ENCODE measurements at places on chromosomes 7 and 10. TPM values are rescaled to one million over a fixed set of nuclear protein-coding genes. Genes with fewer than 3 reads are reported as not detected.

GRCh38 chr10:22927166-22927565, 687 bp upstream of the ARMC3 start:
- DNase-seq = no peak

- no peak for DNase-seq
Measured at GRCh38 chr10:44696496-44696895, 214.6 kb upstream of the TMEM72 start.

DNA sequence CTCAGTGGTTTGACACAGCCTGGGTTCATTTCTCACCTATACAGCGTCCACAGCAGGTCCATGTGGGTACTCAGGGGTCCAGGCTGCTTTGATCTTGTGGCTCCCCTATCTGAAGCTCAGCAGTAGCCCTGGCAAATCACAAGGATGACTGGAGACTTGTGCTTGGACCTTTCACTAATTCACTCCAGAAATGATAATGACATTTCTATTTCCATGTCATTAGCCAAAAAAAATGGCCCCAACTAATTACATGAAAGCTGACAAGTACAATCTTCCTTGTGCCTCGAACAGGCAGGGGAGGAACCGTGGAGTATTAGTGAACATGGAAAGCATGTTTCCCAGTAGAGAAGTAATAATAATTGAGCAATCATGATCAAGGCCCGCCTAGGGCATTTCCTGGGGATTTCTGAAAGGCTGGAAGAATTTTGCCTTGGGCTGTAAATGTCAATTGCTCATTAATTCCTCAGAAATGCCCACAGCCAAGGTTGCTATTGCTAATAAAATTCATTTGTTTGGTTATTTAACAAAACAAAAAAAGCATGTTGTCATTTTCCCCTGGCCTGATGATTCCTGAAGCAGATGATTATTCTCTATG, 586.1 kb downstream of the SDK1 start:
- DNase-seq = no peak

DNA sequence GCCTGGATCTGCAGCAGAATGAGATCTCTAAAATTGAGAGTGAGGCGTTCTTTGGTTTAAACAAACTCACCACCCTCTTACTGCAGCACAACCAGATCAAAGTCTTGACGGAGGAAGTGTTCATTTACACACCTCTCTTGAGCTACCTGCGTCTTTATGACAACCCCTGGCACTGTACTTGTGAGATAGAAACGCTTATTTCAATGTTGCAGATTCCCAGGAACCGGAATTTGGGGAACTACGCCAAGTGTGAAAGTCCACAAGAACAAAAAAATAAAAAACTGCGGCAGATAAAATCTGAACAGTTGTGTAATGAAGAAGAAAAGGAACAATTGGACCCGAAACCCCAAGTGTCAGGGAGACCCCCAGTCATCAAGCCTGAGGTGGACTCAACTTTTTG, 21.4 kb downstream of the LRRC17 start:
- DNase-seq = no peak

DNA sequence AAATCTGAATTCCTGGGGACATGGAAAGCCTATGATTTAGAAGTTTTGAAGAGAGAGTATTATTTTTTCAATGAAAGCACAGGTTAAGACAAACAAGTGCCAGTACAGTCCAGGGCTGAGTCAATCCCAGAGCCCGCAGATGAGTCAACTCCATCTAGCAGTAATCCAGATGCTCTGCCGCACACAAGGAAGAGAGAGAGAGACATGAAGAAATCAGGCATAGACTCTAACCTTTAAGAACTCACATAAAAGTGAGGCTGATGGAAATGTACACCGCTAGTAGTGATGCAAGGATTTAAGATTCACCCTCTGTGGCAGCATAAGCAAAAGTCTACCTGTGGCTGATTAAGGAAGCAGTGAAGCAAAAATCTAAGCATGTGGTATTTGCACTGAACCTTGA, 651.5 kb downstream of the TNS3 start:
- no peak for DNase-seq

DNA sequence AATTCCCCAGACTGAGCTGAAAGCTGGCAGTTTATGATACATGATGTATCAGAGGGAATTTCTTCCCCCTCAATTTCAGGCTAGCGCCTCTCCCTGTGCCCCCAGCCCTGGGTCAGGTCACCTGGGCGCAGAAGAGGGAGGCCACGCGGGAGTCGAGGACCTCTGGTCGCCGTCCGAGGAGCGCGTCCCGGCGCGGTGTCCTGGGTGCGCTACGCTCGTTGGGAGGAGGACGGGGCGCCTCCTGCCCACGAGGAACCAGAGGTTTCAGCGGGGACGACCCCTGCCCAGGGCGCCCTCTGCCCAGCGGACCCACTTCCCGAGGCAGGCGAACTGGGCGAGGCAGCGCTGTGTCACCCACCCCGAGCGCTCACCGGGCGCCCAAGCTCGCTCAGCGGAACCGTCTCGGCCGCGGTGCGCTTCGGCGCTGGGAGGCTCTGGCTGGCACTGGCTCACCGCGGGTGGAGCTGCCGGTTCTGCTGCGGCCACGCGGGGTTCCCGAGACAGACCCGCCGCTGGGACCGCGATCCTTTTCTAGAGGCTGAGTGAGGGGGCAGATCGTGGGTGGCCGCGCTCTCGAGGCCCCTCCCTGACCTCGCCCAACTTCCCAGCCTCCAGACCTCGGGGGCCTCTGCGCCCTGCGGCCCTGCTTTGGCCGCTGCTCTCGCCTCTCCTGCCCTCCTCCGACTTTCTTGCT, at the start of gene FAM237B:
Gene FAM237B (minus strand): TSS at position 504 of the 694 bp plus-strand sequence. CDS start 1,556 bp downstream, outside the sequence.
- no peak for DNase-seq

DNA sequence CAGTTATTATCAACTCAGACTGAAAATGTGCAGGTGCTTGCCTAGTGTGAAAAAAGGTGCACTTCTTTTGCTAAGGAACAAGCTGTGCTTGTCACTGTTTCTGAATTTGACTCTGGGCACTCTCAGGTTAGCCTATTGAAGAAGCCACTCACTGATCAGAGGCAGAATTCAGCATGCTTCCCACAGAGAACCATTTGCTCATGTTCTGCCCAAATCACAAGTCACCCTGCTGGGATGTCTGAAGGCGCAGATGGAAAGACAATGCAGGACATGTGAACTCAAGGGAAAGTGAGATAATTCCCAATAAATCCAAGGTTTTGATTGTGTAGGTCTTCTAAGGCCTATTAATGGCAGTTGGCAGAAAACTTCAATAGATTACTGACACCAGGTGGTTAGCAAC, 47.8 kb upstream of the CSTF2T start:
- DNase-seq = no peak

DNA sequence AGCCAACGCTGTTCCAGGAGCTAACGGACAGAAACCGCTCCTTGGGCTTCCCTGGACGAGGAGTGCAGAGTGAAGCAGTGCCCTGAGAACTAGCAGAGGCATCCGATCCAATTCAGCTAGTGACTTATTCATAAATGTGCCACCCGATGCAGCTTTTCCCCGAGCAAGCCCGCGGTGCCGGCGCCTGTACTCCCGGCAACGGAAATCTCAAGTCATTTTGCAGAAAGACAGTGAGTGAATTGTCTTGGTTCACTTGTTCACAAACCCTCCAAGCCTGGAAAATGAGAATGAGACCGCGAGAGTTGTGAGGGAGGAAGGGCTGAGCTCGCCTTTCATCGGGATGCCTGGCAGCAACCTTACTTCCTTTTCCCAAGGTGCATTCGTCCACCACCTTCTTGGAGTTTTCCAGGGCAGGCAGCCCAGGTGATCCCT, 87.5 kb downstream of the COBL start:
- DNase-seq = no peak

- no peak for DNase-seq
Measured at GRCh38 chr10:112906945-112907344, 43.1 kb upstream of the TCF7L2 start.

The MCM10 gene
- total RNA-seq = 1.9 TPM

The ZP3 gene
- 3.3 TPM for total RNA-seq

The PVRIG gene
- 1.1 TPM for total RNA-seq

The ZNF316 gene
- 19.0 TPM for total RNA-seq

The CDNF gene
- 2.0 TPM for total RNA-seq

The AKR1C8 gene
- not detected for total RNA-seq

The CRYGN gene
- not detected for total RNA-seq

The NPY4R gene
- 9.5 TPM for total RNA-seq

Measured in left colon (tissue), 2 donors.